B cell (primary cell): ENCODE measurements at places on chromosomes 13 and 19. TPM values are rescaled to one million over a fixed set of nuclear protein-coding genes. Genes with fewer than 3 reads are reported as not detected.

MAP4K1 gene
- total RNA-seq, result 397 and 415 TPM in 2 replicates

RNF225 gene
- total RNA-seq, result 0.49 TPM in 1 of 2 replicates, not detected in the other

FLT3LG gene
- total RNA-seq, result 27.8 and 31.0 TPM in 2 replicates

PMIS2 gene
- not detected in 2 replicates for total RNA-seq

C19orf47 gene
- total RNA-seq, result 14.3 and 16.7 TPM in 2 replicates

CCDC8 gene
- not detected in 2 replicates for total RNA-seq

DUXA gene
- total RNA-seq, result not detected in 2 replicates

FXYD7 gene
- total RNA-seq, result 27.4 and 32.1 TPM in 2 replicates

LACC1 gene
- 4.1 and 5.3 TPM in 2 replicates for total RNA-seq

IFNL1 gene
- not detected in 2 replicates for total RNA-seq

GJB2 gene
- total RNA-seq, result not detected in 2 replicates

MBD3L2B gene
- not detected in 2 replicates for total RNA-seq

NANOS3 gene
- not detected in 2 replicates for total RNA-seq

ATP4A gene
- not detected in 2 replicates for total RNA-seq

- no peak overlapping the region for H3K27ac ChIP-seq
- no peaks in the 10 kb centered on the region for H3K36me3 ChIP-seq
- no peak for DNase-seq
- no peaks in the 10 kb centered on the region for H3K27me3 ChIP-seq
- H3K4me3 ChIP-seq, result no peak overlapping the region
Observed at GRCh38 chr13:105778196-105778595, 757.3 kb downstream of the EFNB2 start.

DNA sequence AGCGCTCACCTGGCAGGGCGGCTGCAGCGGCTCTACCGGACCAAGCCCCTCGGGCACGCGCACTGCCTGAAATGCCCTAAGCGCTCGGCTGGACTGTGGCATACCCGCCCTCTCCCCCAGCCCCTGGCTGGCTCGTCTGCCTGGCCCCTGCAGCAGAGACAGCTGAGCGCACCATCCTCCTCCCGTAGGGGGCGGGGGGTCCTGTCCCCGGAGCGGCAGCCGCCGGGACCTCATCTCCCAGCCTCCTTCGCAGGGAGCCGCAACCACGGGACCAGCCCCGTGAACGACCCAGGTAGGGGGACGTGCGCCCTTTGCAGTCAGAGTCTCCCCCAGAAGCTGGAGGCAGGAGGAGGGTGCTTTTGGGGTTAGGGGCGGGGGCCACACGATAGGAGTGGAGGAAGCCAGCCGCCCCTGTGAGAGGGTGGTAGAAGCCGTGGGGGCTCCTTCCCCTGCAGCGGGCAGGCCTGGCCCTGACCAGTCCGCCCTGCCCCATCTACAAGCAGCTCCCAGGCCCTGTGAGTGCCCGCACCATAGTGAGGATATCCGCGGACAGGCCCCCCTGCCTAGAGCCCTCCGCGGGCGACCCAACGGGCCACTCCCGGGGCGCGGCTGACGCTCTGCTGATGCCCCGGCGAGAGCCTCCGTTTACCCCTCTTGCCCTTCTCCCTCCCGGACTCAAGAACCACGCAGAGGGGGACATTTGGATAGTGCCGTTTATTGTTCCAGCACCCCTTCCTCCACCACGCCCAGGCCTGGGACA lies 34.2 kb downstream of the ZNF787 start:
- H3K27ac ChIP-seq, result no peak overlapping the region
- H3K4me3 ChIP-seq, result no peak overlapping the region
- no peaks in the 10 kb centered on the region for H3K27me3 ChIP-seq
- H3K4me1 ChIP-seq, result peaks cover 2% of the 10 kb centered on the region

DNA sequence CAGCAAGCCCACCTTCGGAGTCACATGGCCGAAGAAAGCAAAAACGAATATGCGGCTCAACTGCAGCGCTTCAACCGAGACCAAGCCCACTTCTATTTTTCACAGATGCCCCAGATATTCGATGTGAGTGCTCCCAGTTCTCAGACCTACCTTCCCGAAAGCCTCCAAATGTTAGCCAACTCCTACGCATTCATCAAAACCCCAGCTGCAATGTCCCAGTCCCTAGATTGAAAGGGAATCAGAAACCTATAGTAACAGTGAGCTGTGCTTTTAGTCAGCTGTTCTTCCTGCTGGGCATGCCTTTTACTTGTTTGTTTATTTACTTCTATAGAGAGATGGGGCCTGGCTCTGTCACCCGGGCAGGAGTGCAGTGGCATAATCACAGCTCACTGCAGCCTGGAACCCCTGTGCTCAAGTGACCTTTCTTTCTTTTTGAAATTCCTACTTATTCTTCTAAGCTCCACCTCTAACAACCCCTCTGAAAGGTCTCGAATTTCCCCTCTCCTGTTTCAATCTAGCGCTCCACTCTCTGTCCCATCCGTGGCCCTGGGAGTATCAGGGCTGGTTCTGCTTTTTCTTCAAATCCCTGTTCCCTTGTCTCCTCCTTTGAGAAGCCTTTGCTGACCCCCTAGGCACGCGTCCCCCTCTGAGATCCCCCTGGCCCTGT lies 4.4 kb downstream of the TRIP10 start:
- no peak for DNase-seq
- H3K4me1 ChIP-seq, result peaks cover 25% of the 10 kb centered on the region
- peaks cover 15% of the 10 kb centered on the region for H3K36me3 ChIP-seq
- no peaks in the 10 kb centered on the region for H3K27me3 ChIP-seq
- H3K27ac ChIP-seq, result no peak overlapping the region

GRCh38 chr13:91311491-91311890 lies 36.0 kb upstream of the MIR17HG start:
- H3K4me3 ChIP-seq, result no peak overlapping the region
- no peak overlapping the region for H3K27ac ChIP-seq

GRCh38 chr19:1206864-1207450 lies 1.4 kb downstream of the STK11 start:
- no peaks in the 10 kb centered on the region for H3K27me3 ChIP-seq
- peak overlapping the region; percentile 34 for H3K27ac ChIP-seq
- peaks cover 13% of the 10 kb centered on the region for H3K36me3 ChIP-seq
- peaks cover 16% of the 10 kb centered on the region for H3K4me1 ChIP-seq
- H3K4me3 ChIP-seq, result peak overlapping the region; percentile 72
- DNase-seq, result peak; percentile 69

- H3K4me3 ChIP-seq, result no peak overlapping the region
- no peak overlapping the region for H3K27ac ChIP-seq
- no peaks in the 10 kb centered on the region for H3K36me3 ChIP-seq
- no peaks in the 10 kb centered on the region for H3K27me3 ChIP-seq
- DNase-seq, result no peak
Observed at GRCh38 chr13:112759053-112759452, 69.2 kb downstream of the ATP11A start.

- peak; percentile 52 for DNase-seq
- no peaks in the 10 kb centered on the region for H3K27me3 ChIP-seq
- no peak overlapping the region for H3K27ac ChIP-seq
- peaks cover 57% of the 10 kb centered on the region for H3K4me1 ChIP-seq
Observed at GRCh38 chr19:13978351-13979243, 26.3 kb downstream of the DCAF15 start.

DNA sequence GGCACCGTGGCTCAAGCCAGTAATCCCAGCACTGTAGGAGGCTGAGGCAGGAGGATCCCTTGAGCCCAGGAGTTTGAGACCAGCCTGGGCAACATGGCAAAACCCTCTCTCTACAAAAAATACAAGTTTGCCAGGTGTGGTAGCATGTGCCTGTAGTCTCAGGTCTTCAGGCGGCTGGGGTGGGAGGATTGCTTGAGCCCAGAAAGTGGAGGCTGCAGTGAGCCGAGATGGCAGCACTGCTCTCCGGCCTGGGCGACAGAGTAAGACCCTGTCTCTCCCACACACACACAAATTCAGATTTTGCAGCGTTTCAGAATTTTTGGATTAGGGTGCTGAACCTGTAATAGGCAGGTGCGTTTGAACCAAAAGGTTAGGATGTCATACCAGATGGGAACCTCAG lies 2.2 kb downstream of the RPS11 start:
- H3K4me3 ChIP-seq, result peak overlapping the region; percentile 7
- no peak for DNase-seq
- H3K27ac ChIP-seq, result peak overlapping the region; percentile 98

GRCh38 chr19:6534451-6535093 lies 3.7 kb downstream of the TNFSF9 start:
- no peak overlapping the region for H3K4me3 ChIP-seq
- no peaks in the 10 kb centered on the region for H3K27me3 ChIP-seq
- H3K27ac ChIP-seq, result no peak overlapping the region
- no peak for DNase-seq
- peaks cover 64% of the 10 kb centered on the region for H3K4me1 ChIP-seq

- peak; percentile 38 for DNase-seq
- H3K27ac ChIP-seq, result peak overlapping the region; percentile 78
- H3K27me3 ChIP-seq, result no peaks in the 10 kb centered on the region
Observed at GRCh38 chr13:46124531-46124966, 19.7 kb upstream of the CPB2 start.

DNA sequence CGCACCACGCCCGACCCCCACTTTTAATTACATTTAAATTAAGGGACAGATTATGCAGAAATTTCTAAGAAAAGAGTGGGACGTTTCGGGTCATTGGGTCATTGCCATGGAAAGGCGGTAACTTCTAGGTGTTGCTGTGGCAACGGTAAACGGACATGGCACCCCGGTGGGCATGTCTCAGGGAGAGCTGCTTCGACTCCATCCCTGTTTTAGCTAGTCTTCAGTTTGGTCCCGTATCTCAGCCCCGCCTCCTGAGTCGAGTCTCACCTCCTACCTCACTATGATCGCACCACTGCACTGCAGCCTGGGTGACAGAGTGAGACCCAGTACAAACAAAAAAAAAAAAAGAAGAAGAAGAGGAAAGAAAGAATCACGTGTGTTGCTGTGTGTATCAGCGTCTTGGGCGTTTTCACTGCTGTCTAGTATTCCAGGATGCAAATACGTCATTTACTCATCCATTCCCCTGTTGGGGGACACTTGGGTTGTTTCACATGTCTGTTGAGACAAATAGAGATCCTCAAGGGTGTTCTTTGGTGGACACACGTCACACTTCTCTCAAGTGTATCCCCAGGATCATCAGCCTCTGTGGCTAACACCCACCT lies 41.7 kb downstream of the CELF5 start:
- H3K27me3 ChIP-seq, result peaks cover 36% of the 10 kb centered on the region
- H3K4me3 ChIP-seq, result no peak overlapping the region
- no peaks in the 10 kb centered on the region for H3K4me1 ChIP-seq
- no peak for DNase-seq
- H3K36me3 ChIP-seq, result no peaks in the 10 kb centered on the region
- no peak overlapping the region for H3K27ac ChIP-seq

- no peak overlapping the region for H3K4me3 ChIP-seq
- H3K27ac ChIP-seq, result no peak overlapping the region
- H3K36me3 ChIP-seq, result no peaks in the 10 kb centered on the region
- no peaks in the 10 kb centered on the region for H3K27me3 ChIP-seq
- no peak for DNase-seq
Observed at GRCh38 chr19:39132344-39132969, 6.9 kb downstream of the PAK4 start.

GRCh38 chr19:45804140-45804958 lies 10.8 kb downstream of the RSPH6A start:
- no peak overlapping the region for H3K27ac ChIP-seq
- DNase-seq, result no peak
- peaks cover 10% of the 10 kb centered on the region for H3K27me3 ChIP-seq
- H3K4me1 ChIP-seq, result peaks cover under 1% of the 10 kb centered on the region
- H3K4me3 ChIP-seq, result no peak overlapping the region
- H3K36me3 ChIP-seq, result no peaks in the 10 kb centered on the region

DNA sequence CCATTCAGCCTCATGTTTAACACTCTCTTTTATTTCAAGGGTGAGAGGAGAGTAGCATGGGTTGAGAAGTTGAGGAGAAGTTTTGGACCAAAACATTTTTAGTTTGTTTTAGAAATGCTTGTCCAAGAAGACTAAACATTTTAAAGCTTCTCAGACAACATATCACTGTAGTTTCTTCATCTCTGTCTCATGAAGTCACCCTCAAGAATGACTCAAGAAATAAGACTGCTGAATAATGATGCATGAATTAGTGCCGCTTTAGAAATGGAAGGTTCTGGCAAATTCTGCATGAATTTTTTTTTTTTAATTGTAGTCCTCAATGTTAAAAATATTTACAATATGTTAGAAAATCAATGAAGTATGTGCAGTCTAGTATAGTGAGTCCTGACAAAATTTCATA lies 422.7 kb upstream of the ARGLU1 start:
- H3K27me3 ChIP-seq, result no peaks in the 10 kb centered on the region
- H3K27ac ChIP-seq, result no peak overlapping the region
- H3K4me1 ChIP-seq, result no peaks in the 10 kb centered on the region
- no peaks in the 10 kb centered on the region for H3K36me3 ChIP-seq
- no peak for DNase-seq
- H3K4me3 ChIP-seq, result no peak overlapping the region

GRCh38 chr13:70490320-70490935 lies 382.2 kb upstream of the KLHL1 start:
- no peaks in the 10 kb centered on the region for H3K4me1 ChIP-seq
- H3K4me3 ChIP-seq, result no peak overlapping the region
- H3K27ac ChIP-seq, result no peak overlapping the region
- no peaks in the 10 kb centered on the region for H3K36me3 ChIP-seq

DNA sequence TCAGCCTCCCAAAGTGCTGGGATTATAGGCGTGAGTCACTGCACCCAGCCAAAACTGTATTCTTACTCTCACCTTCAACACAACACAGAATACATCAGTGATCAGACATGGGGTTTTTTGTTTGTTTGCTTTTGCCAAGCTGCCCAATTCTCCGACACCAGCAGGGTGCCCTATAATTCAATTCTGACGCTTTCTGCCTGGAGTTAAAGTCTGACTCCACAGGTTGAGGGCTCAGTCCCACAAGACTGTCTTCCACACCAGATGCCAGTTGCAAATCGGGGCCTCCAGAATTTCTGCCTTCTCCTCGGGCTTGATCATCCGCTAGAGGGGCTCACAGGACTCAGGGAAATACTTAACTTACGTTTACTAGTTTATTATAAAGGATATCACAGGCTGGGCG lies 22.1 kb downstream of the FBN3 start:
- H3K27ac ChIP-seq, result no peak overlapping the region
- no peaks in the 10 kb centered on the region for H3K36me3 ChIP-seq
- no peak for DNase-seq
- H3K4me3 ChIP-seq, result no peak overlapping the region

DNA sequence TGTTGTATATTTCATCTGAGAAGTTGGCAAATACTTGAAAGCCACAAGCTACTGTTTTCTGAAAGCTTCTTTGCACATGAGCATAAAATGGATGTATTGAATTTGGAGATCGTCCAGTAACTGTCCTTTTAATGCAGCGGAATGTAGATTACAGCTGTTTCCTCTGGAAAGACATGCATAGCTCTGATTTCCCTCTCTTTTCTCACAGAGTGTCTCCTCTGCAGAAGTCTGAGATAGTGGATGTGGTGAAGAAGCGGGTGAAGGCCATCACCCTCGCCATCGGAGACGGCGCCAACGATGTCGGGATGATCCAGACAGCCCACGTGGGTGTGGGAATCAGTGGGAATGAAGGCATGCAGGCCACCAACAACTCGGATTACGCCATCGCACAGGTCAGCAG lies 283.0 kb downstream of the SHISA2 start:
- no peaks in the 10 kb centered on the region for H3K27me3 ChIP-seq
- no peak overlapping the region for H3K4me3 ChIP-seq
- H3K27ac ChIP-seq, result no peak overlapping the region
- H3K36me3 ChIP-seq, result no peaks in the 10 kb centered on the region
